ENCODE measurements at places on chromosomes 3 and 15.
A peak's percentile ranks its signal among the peaks of the same experiment; 100 is the strongest.

DNA sequence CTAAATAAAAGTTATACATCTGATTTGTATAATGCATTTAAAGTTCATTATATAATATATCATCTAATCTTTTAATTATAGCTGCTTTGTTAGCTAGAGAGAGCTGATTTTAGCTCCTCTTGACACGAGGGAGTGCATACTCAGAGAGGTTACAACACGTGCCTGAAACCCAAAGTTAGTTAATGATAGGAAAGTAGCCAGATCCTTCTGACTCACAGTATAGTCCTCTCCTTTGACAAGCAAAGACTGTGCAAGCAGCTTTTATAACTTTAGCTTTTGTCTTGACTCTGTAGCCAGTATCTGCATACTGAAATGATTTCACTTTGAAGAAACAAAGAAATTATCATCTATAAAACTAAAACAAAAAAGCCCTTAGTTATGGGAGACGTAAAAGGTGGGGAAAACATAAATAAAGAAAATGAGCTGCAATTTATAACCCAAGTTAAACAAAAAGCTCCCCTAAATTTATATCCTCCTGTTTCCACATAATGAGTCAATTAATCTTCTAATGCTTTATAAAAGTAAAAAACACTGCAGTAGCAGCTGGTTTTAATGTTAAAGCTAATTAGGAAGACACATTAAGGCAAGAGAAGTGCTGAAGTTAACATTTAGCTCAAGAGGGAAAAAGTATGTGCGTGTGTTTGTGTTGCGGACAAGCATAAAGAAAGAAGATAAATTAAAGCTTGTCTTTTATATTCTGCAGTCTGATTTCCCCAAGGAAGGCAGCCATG lies 13.1 kb downstream of the GABRR3 start:
- no peak for DNase-seq

DNA sequence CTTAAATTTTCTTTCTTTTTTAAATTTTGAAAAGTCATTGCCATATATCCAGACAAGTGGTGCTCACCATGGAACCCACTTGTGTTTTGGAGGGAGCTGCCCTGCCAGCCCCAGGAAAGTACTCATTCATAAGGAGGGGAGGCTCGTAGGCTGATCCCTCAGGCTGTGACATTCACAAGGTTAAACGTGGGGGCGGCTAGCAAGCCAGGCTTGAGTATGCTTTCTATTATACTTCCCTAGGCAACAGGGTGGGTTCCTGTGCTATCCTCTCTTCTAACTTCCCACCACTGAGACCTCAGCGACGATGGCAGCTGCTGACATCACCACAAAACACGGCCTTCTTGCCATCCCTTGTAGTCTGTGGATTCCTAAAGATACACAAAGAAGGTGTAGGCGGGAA lies 160.5 kb upstream of the C2CD4B start:
- no peak for DNase-seq

- no peak for DNase-seq
Measured at GRCh38 chr3:53744351-53744750, 101.9 kb downstream of the CHDH start.

GRCh38 chr3:188901671-188902287 lies 270.0 kb upstream of the TPRG1 start:
- no peak for DNase-seq

DNA sequence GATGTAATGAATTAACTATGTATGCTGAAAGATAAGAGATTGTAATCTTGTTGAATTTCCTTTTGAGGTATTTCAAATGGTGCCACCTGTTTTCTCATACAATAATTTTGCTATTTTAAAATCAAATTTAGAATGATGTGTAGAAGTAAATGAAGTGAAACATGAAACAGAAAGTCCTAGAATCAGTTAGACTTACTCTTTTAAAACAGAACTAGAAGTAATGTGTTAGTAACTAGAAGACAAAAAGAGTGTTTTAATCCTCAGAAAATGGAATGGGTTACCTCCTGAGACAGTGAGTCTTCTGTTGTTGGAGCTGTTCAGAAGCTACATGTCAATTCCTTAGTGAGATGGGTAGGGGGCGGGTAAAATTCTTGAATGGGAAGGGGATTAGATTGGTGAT lies 8.1 kb upstream of the MAP2K5 start:
- DNase-seq: no peak

DNA sequence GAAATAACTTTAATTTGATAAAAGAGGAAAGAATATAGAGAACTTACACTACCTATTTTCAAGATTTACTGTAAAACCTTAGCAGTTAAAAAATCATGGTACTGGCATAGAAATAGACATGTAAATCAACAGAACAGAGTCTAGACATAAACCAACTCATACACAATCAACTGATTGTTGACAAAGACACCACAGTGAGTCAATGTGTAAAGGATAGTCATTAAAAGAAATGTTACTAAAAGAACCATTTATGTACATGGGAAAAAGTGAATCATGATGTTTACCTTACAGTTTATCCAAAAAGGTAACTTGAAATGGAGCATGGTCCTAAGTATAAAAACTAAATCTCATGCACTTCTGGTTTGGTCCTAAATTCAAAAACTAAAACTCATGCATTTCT lies 847.4 kb downstream of the IGSF11 start:
- DNase-seq: no peak

DNA sequence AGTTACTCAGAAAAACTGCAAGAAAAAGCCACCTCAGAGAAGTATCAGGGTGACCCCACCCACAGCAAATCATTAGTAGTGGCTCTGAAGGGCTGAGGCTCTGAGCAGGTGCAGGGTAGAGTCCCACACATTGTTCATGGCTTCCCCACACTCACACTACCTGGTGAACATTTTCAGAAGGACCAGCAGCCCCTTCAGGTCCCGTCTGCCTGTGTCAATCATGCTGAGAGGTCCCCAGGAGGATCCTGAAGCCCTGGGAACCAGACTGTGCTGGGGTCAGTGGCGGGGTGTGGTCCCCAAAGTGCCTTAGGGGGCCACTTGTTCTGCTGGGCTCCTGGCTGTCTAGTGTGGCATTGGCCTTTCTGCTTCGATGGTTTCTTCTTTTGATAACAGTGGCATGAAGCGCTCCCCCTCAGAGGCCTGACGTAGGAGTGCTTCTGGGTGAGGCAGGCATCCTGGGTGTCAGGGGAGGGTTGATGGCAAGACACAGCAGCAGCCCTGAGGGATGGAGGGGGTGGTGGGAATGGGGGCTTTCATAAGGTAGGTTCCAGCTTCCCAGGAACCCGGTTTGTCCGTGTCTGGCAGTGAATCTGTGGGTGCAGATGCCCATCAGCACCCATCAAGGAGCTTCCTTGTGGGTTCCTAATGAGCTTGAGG lies 19.0 kb upstream of the FANCD2 start:
- DNase-seq: no peak

- no peak for DNase-seq
Measured at GRCh38 chr15:66859688-66860253, 157.7 kb downstream of the SMAD6 start.

- DNase-seq: no peak
Measured at GRCh38 chr3:185502987-185503386, 4.2 kb upstream of the TMEM41A start.

DNA sequence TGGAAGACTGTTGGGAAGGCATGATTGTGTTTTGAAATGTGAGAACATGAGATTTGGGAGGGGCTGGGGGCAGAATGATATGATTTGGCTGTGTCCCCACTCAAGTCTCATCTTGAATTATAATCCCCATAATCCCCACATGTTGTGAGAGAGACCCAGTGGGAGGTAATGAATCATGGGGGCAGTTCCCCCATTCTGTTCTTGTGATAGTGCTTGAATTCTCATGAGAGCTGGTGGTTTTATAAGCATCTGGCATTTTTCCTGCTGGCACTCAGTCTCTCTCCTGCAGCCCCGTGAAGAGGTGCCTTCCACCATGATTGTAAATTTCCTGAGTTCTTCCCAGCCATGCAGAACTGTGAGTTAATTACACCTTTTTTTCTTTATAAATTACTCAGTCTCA lies 430.5 kb downstream of the OTOL1 start:
- DNase-seq: no peak

GRCh38 chr3:135920275-135920674 lies 45.3 kb upstream of the PPP2R3A start:
- no peak for DNase-seq

DNA sequence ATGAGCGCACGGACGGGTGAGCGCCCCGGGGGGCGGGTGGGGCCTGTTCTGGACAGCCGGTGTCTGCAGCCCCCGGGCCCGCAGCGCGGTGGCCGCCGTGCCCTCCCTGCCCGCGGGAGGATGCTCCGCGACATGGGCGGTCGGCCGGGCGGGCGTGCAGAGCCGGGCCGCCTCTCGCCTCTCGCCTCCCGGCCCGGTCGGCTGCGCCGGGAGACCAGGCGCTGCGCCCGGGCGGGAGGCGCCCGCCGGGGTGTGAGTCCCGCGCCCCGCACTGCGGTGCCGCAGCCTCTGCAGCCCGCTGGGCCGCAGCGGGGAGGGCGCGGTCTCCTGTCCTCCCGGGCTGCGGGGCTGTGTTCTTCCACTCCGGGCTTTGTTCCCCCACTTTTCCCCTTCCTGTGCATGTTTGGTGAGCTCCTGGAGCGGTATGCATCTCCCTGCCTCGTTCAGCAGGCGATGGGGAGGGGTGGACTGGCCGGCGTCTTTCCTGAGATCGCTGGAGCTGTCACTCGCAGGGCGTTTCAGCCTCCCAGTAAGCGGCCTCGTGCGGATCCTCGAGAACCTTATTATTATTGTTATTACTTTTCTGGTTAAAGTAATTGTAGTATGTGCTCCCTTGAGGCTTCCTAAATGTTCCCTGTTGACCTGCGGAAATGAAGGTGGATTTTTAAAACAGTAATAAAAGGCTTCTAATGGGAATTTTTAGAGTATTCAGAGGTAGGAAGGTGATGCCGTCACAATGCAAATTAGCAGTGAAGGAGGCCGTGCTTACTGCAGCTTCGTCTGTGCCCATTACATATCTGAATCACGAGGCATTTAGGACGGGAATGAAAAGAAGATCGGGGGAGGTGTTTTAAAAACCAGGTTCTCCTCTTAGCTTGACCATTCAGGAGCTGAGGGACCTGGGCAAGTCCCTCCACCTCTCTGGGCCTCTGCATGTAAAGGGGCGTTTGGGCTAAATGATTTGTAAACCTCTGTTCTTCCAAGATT lies 593 bp downstream of the TMOD2 start:
- DNase-seq: no peak

DNA sequence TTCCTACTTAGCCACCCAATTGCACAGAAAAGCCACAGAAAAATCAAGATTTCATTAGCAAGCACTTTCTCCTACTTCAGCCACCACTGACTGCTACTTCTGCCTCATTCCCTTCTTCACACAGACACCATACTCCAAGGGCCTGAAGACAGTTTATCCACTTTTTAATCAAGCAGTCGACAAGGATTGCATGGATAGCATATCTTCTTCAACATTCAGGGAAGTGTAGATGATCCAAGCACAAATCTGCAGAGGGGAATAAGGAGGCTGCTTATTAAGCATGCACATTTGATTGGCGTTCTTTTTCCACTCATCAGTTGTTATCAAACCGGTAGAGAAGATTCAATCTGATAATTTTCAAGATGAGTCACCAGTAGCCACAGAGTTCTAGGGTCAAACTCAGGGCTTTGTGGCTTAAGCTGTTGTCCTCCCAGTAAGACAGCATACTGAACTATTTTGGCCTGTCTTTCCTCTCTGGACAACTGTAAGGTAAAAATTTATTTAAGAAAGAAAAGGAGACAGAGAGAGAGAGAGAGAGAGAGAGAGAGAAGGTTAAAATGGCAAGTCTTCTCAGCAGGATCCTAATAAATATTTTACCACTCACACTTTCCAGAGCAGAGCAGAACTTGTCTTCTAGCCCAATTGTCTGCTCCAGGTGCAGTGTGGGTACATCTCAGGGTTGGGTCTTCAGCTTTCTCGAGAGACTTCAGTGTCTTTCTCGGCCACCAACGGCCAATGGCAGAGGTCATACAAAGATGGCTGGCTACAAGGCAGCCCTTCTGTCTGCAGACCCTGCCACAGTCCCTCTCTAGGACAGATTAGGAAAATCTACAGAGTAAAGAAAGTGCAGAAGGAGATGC lies 80.6 kb upstream of the BHLHE40 start:
- peak; percentile 26 for DNase-seq

GRCh38 chr3:98596541-98597500 lies 3.4 kb upstream of the CPOX start:
- DNase-seq: peak; percentile 66

GRCh38 chr3:79247725-79248043 lies 520.1 kb downstream of the ROBO1 start:
- no peak for DNase-seq

DNA sequence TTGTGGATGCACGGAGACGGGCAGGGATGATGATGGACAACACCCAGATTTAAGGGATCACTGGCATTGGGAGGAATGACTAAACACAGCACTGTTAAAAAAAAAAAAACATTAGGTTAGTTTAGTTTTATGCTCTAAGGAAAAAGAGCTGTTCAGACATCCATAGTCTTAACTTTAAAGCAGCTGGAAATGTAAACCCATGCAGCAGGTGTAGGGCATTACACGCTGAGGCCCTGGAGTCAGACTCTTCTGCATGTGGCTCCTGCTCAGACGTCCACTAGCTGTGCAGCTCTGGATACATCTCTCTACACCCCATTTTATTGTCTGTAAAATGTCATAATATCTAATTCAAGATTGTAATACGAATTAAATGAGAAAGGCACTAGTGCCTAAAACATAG lies 191.8 kb upstream of the RASGRP1 start:
- no peak for DNase-seq

GRCh38 chr3:177463863-177464262 lies 266.6 kb upstream of the TBL1XR1 start:
- DNase-seq: no peak

DNA sequence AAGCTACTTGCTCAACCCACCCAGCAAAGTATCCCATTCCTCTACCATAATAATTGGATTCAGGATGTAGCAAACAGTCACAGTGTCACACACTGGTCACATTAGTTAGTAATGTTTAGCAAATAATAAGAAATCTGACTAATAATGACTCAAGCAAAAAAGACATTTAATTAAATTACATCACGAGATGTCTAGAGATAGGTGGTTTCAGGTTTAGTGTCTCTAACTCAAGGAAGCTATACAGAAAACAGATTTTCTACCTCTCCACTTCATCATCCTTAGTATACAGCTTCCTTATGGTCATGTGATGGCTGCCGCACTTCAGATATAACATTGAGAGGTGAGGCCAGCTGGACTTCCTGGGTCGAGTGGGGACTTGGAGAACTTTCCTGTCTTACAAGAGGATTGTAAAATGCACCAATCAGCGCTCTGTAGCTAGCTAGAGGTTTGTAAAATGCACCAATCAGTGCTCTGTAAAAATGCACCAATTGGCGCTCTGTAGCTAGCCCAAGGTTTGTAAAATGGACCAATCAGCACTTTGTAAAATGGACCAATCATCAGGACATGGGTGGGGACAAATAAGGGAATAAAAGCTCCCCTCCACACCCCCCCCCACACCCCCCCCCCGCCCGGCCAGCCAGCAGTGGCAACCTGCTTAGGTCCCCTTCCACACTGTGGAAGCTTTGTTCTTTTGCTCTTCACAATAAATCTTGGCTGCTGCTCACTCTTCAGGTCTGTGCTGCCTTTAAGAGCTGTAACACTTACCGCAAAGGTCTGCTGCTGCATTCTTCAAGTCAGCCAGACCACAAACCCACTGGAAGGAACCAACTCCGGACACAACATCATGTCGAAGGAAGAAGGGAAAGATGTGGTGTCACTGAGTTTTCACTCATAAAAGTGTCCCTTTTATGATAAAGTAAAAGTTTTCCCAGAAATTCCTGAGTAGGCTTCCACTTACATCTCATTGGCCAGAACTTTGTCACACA lies 24.9 kb upstream of the ARPIN start:
- no peak for DNase-seq

GRCh38 chr15:39275066-39275465 lies 305.8 kb upstream of the THBS1 start:
- DNase-seq: no peak

Data from CD4-positive, alpha-beta T cell (primary cell).